ENCODE measurements at places on chromosomes 7 and 10.

DNA sequence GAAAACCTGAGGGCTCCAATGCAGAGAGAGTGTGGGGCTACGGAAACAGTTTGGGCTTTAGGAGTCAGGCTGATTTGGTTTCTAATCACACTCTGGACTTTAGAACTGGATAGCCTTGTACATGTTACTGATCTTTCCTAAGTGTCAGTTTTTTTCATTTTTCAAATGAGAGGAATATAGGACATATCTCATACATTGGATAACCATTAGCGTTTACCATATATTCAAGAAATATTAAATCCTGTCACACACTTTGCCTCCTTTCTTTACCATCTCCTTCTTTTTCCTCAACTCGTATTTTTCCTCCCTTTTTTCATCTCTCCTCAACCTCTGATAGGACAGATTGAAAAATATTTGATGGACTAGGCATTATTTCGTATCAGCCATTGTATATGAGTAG is 885.7 kb downstream of the LRMDA start:
- DNase-seq: no peak

GRCh38 chr7:70334871-70335270 is 736.6 kb downstream of the AUTS2 start:
- DNase-seq: no peak

- no peak for DNase-seq
Observed at GRCh38 chr7:28292834-28293526, 112.4 kb upstream of the JAZF1 start.

DNA sequence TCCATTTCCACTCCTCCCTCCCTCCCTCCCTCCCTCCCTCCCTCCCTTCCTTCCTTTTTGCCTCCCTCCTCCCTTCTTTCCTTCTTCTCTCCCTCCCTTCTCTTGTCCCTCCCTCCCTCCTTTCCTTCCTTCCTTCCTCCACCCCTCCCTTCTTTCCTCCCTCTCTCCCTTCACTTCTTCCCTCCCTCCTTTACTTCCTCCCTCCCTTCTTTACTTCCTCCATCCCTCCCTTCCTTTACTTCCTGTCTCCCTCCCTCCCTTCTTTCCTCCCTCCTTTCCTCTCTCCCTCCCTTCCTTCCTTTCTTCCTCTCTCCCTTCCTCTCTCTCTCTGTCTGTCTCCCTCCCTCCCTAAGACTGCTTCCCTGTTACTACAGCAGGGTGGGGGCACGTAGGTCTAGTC is 598.6 kb upstream of the FOXK1 start:
- no peak for DNase-seq

DNA sequence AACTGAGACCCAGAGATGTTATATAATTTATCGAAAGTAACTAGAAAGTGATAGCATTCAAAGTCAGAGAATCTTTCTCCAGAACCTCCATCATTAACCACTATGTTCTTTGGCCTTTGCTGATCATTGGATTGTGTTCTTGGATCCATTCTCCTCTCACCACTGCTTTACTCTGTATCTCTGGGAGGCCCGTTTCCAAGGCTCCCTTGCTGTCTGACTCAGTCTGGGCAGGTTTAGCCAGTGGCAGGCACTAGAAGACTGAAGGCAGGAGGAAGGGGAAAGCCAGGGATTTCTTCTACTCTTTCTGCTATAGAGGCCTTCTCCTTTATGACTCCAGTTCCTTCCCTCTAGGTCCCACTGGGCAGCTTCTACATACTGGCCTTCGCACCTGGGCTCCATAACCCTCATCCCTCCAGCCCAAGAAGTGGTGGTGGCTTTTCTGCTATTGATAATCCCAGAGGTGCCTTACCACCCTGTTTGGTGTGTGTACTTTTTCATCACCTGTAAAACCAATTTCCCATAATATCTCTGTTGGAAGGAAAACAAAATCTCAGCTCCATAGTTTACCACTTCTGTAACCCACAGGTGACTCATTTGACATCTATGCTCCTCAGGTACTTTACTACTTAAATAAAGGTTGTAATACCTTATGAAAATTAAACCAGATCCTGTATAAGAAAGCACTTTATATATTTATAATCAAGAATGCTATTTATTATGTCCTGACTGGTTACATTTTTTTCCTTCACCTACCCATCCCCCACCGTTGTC is 36.0 kb downstream of the BCAP29 start:
- peak; percentile 66 for DNase-seq

GRCh38 chr7:123715198-123715597 is 33.6 kb downstream of the WASL start:
- no peak for DNase-seq

GRCh38 chr7:108396080-108396479 is 60.2 kb downstream of the NRCAM start:
- DNase-seq: no peak

DNA sequence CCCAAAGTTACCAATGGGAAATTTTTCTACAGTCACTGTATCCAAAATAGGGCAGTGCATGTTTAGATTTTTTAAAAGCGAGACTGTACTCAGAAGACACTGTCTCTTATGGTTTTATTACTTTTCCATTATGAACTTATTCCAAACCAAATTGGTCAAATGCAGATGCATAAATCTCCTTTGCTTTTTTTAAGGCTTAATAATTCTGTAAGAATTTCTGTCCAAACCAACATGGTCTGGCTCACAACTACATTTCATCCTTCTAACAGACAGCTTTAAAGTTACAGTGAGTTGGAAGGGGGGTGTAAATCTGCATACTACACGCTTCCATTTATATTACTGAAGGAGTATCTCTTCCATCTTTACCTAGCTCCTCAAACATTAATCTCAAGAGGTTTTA is 199.2 kb downstream of the SLC25A13 start:
- no peak for DNase-seq

GRCh38 chr7:116249969-116250553 is 39.7 kb downstream of the TES start:
- no peak for DNase-seq

GRCh38 chr10:59376846-59377245 is 14.5 kb upstream of the FAM13C start:
- DNase-seq: no peak

GRCh38 chr7:15441915-15442314 is 119.9 kb downstream of the AGMO start:
- DNase-seq: no peak

DNA sequence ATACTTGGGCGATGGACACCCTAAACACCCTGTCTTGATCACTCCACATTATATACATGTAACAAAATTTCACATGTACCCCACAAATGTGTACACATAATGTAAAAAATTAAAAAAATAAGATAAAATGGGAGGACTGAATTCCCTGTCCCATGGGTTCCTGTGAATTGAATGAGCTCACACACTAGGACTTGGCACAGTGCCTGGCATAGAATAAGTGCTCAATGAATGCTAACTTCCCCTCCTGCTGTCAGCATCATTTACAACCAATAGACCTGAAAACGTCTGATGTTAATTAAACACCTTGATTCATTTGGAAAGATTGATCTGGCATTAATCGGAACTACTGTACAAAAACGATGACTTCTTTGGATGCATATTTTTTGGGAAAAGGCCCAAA is 117.3 kb upstream of the ZNF438 start:
- no peak for DNase-seq

GRCh38 chr7:105718511-105718925 is 137.2 kb upstream of the EFCAB10 start:
- no peak for DNase-seq

DNA sequence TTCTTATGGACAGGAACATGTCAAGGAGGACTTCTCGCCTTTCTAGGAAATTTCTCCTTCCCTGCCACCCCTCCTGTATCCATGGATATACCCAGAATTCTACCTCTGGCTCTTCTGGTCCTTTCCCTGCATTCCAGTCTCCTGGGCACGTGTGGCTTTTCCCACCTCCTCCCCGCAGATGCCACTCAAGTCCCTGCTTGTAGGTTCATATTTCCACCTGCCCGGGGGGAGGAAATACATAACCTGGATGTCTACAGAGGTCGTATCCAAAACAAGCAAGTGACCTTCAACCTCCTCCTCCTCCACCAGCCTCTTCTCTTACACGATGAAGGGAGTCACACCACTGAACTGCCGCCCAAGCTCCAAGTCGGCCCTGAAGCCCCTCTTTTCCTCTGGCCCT is 20.7 kb downstream of the FGFR2 start:
- no peak for DNase-seq

- DNase-seq: no peak
Observed at GRCh38 chr10:102704915-102705314, 9.3 kb downstream of the ARL3 start.

GRCh38 chr10:125489731-125490130 is 193.2 kb downstream of the TEX36 start:
- DNase-seq: no peak

DNA sequence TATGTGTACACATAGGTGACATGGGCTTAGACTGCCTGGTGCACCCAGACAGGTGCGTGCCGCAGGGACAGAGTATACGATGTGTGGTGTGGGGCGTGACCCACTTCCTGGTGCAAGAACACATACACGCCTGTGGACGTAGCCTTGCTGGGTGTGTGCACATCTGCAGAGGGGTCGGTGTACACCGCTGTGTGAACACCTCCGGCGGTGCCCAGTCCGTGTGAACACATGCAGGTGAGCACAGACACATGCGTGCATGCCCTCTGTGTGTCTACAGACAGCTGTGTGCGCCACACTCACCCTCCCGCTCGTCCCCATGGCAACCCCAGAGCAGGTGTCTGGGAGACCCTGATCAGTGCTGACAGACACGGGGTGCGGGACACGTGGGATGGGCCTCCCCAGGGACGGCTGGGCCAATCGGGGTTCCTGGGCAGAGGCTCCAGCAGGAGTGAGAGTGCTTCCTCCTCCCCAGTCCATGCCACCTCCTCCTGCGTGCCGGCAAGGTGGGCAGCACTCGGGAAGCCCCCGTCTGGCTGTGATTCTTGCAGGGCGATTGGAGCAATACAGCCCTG is 23.4 kb downstream of the ELFN1 start:
- DNase-seq: peak; percentile 11

- peak; percentile 73 for DNase-seq
Observed at GRCh38 chr10:99532687-99533495, at the start of gene NKX2-3. TSS of gene NKX2-3 (plus strand) at chr10:99532942. CDS start at chr10:99533132, 190 bp downstream.

GRCh38 chr10:104639590-104640338 is 1.3 kb upstream of the SORCS3 start:
- DNase-seq: no peak

DNA sequence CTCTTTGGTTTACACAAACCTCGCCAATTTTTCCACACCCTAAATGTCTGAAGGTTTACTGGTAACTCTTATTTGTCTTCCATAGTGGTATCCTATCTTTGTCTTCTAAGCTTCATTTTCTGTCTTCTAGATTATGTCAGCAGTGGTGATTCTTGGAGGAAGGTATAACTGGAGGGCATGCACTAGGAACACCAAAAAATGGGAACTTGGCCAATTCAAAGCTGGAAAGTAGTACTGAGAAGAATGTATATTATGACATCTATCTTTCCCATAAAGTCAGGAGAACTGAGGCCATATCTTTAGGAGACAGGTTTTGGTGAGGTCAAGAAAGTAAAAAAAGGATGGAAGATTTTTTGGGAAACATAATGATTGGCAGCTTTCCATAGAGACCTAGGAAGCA is 113.3 kb downstream of the CPEB3 start:
- DNase-seq: no peak

- DNase-seq: no peak
Observed at GRCh38 chr10:14405076-14406065, 74.6 kb upstream of the FRMD4A start.

GRCh38 chr7:87000344-87000743 is 59.1 kb downstream of the ELAPOR2 start:
- DNase-seq: no peak

DNA sequence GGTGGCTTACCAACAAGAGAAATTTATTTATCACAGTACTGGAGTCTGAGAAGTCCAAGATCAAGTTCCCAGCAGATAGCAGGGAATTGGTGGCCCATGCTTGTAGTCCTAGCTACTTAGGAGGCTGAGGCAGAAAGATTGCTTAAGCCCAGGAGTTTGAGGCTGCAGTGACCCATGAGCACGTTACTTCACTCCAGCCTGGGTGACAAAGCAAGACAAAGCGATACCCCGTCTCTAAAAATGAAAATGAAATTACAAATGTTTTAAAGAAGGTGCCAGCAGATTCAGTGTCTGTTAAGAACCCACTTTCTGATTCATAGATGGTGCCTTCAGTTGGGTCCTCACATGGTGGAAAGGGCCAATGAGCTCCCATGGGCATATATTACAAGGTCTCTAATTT is 20.6 kb upstream of the ARHGAP12 start:
- no peak for DNase-seq

- no peak for DNase-seq
Observed at GRCh38 chr7:151240942-151241754, 7.3 kb downstream of the SMARCD3 start.

GRCh38 chr7:85078181-85078580 is 108.7 kb downstream of the SEMA3D start:
- no peak for DNase-seq

GRCh38 chr7:75055155-75055554 is 18.4 kb downstream of the RCC1L start:
- no peak for DNase-seq

GRCh38 chr7:86844608-86845007 is 200.9 kb downstream of the GRM3 start:
- DNase-seq: no peak

DNA sequence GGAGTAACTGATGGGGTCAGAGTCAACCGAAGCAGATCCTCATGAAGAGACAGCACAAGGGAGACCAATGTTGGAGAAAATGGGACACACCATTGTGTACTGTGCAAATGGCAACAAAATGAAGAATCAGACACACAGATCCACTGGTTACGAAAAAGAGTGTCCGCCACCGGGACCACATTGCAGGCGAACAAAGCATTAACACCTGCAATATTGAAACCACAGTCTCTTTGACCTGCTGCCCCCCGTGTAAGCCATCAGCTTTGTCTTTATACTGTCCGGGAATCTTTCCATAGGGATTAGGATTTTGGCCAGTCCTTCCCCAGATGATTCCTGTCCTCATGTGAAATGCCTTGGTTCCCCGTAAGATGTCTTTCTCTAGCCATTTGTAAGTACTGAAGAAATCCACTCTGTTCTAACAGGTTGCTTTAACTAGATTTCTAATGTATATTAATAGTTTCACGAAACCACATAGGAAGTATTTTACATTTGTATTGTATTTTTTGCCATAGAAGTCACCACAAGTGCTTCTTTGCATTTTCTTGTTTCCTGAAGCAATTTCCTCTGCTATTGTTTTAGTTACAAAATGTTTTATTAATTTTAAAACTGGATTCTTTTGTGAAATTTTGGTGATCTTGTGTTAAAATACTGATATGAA is 140.8 kb upstream of the NFE2L3 start:
- no peak for DNase-seq

GRCh38 chr7:25850735-25851134 is 301.3 kb upstream of the NFE2L3 start:
- no peak for DNase-seq

DNA sequence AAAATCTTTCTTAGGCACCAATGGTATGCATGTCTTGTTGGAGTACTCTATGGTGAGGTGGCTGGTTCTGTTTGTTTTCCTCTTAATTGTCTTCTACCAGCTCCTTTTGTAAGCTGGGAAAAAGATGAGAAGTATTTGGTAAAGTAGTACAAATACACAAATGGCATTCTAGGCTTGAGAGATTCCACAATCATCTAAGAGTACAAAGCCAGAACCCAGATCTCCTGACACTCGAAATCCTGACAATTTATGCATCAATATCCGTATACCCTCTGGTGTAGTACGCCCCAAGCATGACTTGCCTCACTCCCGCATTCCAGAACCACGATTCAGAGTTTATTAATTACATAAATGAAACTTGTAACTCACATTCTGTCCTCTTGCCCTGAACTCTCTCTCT is 43.5 kb downstream of the CDCA7L start:
- DNase-seq: no peak
